Amniotic stem cell (primary cell): ENCODE measurements at places on chromosomes 2 and 18.

- no peak for DNase-seq
Observed at GRCh38 chr2:200259577-200259957, 46.9 kb upstream of the SPATS2L start.

DNA sequence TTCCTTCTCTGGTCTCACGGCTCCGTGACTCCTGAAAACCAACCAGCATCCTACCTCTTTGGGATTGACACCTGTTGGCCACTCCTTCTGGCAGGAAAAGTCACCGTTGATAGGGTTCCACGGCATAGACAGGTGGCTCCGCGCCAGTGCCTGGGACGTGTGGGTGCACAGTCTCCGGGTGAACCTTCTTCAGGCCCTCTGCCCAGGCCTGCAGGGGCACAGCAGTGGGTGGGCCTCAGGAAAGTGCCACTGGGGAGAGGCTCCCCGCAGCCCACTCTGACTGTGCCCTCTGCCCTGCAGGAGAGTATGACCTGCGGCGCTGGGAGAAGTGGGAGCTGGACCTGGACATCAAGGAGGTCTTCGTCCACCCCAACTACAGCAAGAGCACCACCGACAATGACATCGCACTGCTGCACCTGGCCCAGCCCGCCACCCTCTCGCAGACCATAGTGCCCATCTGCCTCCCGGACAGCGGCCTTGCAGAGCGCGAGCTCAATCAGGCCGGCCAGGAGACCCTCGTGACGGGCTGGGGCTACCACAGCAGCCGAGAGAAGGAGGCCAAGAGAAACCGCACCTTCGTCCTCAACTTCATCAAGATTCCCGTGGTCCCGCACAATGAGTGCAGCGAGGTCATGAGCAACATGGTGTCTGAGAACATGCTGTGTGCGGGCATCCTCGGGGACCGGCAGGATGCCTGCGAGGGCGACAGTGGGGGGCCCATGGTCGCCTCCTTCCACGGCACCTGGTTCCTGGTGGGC lies 10.0 kb downstream of the PROC start:
- DNase-seq: no peak

- DNase-seq: no peak
Observed at GRCh38 chr18:75226286-75226955, 15.8 kb downstream of the TSHZ1 start.

DNA sequence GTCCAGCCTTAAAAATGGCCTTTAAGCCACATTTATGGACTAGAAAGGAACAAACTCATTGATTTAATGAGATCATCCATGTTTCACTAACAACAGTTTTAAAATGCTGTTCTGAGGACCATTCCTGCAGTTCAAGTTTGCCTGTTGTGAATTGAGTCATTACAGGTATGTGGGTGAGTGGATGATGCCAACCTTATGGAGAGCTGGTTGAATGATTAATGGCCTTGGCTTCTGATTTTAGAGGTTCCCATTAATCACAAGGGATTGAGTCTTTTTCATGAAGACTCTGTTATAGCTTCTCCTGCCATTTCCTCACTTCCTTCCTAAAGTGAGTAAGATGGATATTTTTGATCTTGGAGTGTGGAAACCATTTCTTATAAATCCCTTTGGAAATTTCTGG lies 459.8 kb upstream of the SLC14A2 start:
- DNase-seq: no peak

GRCh38 chr2:201932511-201932910 lies 101.1 kb upstream of the FZD7 start:
- no peak for DNase-seq

DNA sequence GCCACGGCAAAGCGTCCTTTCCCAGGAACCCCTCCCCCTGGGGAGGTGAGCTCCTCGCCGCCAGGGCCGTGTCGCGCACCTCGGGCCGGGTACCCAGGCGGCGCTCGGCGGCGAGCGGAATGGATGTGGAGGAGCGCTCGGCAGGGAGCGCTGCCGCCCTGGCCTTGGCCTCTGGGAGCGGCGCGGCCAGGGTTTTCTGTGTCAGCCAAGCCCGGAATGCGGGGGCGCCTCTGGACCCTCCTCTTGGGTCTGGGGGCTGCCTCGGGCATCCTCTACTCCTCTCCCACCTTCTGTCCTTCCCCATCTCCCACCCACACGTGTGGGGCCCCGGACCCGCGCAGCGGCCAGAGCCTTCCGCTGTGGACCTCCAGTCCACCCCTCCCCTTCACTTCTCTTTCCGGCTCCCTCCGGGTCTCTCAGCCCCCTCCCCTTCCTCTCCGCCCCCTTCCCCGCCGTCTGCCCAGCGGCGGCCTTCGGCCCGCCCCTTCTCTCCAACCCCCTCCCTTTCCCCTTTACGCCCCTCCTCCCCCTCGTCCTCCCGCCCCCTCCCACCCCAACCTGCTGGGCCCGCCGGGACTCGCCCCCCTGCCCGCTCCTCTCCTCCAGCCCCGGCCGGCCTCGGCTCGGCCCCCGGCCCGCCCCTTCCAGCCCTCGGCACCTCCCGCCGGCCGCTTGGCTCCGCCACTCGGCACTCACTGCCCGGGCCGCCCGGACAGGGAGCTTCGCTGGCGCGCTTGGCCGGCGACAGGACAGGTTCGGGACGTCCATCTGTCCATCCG lies at the start of gene MERTK:
Gene MERTK, plus strand, starts transcription at position 684 of the 779 bp plus-strand sequence. CDS start 129 bp downstream, outside the sequence.
- DNase-seq: peak; percentile 50
